ENCODE measurements at places on chromosomes 12 and 14.

DNA sequence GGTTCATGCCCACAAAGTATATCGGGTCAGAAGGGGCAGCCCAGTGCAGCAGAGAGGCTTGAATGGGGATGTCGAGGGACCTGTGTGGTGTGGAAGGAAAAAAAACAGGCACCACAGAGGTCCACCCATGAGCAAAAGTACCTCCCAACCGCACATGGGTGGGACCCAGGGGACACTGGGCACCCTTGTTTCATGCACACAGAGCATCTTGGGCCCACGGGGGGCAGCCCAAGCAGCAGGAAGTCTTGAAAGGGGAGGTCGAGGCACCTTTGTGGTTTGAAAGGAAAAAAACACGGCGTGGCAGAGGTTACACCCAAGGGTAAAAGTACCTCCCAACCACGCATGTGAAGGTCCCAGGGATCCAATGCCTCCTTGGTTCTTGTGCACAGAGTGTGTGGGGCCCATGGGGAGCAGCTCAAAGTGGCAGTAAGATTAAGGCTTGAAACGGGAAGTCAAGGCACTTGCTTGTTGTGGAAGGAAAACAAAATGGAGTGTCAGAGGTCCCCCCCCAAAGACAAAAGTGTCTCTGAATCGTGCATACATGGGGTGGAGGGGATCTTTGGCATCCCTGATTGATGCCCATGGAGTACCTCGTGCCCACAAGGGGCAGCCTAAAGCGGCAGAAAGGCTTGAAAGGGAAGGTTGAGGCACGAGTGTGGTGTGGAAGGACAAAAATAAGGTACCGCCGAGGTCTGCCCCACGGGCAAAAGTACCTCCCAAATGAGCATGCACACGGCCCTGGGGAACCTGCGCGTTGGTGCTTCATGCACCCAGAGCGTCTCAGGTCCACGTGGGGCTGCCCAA lies 575.5 kb downstream of the ALG10 start:
- no peak for DNase-seq

GRCh38 chr14:90518941-90519256 lies 122.1 kb downstream of the CALM1 start:
- DNase-seq = no peak

GRCh38 chr12:43964033-43964432 lies 128.2 kb downstream of the TMEM117 start:
- no peak for DNase-seq

DNA sequence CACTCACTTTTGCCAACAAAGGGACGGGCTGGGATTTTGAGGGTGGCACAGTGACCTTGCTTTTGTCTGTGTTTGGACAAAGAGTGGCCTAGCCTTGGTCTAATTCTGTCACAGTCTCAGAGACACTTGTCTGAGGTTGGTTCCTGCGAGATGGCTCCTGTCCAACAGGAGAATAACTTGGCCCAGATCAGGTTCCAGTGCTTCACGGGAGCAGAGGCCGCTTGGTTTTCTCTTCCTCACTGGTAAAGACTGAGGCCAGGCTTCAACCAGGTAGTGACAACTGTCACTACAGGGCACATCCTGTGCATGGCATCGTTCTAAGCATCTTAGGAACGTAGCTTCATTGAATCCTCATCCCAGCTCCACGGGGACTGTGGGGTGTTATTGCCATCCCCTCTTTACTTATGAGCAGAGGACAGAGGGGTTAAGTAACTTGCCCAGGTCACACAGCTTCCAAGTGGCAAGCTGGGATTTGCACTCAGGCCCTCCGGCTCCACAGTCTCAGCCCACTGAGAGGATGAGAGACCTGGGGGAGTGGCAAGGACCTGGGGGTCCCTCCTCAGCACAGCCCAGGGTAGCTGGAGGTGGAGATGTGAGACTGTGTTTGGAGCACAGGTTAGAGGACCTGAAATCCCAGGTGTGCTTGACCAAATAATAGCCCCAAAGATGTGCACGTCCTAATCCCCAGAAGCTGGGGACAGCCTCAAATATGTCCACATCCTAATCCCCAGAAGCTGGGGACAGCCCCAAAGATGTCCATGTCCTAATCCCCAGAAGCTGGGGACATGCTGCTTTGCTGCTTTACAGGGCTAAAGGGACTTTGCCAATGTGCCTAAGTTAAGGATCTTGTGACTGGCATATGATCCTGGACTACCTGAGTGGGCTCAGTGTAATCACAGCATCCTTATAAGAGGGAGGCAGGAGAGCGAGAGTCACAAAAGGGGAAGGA lies 179.2 kb upstream of the RTL1 start:
- DNase-seq = no peak

- DNase-seq = no peak
These were observed 143.5 kb downstream of the PAX9 start for GRCh38 chr14:36805131-36805559.

DNA sequence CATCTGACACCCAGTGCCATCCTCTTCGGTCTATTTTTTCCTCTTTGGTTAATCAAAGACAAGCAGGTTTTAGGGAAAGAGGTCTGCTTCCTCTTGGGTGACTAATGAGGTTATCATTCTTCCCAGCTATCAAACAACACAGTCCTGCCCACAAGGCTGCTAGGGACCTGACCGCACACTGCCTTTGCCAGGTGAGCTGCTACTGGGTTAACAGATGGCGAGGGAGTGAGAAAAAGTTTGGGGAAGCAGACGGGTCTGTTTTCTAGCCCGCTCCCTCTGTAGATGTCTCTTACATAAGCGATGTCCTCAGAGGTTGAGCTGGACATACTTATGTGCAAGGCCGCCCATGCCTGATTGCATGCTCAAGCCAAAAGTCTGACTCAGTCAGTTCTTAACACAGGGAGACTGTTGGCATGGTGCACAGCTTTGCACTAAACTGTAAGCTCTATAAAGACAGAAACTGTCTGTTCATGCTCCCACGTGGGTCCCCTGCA lies 94.1 kb downstream of the SLC15A4 start:
- DNase-seq = no peak

DNA sequence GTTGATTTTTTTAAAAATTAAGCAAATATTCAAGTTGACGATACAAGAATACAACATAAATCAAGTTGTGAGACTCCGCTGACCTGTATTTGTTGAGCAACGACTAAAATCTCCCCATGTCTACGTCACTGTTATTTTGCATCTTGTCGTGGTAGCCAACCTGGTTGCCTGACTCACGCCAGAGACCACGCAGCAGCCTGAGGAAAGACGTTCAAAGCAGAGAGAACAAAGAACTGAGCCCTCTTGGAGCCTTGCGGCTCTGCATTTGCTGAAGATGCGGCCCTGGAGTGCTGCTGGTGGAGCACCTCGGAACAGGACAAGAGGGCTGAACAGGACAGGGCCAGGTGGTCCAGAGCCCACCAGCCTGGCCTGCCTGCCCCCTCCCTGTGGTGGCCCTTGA lies 21.4 kb upstream of the DIO3 start:
- DNase-seq = no peak

DNA sequence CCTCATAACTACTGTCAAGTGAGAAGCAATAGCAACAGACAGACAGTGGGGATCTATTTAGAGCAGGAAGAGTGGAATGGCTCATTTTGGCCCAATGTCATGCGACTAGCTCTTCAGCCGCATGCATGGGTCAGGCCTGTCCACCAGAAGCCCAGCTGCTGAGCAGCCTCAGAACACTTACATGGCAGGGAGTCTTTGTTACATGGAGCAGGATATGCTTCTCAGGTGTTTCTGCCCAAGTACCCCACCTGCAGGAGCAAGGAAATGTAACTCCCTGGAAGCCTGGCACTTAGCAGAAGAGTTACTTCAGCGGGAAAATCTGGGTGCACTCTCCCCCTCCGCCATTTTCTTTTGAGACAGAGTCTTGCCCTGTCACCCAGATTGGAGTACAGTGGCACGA lies 73.5 kb upstream of the ARHGAP5 start:
- DNase-seq = no peak

DNA sequence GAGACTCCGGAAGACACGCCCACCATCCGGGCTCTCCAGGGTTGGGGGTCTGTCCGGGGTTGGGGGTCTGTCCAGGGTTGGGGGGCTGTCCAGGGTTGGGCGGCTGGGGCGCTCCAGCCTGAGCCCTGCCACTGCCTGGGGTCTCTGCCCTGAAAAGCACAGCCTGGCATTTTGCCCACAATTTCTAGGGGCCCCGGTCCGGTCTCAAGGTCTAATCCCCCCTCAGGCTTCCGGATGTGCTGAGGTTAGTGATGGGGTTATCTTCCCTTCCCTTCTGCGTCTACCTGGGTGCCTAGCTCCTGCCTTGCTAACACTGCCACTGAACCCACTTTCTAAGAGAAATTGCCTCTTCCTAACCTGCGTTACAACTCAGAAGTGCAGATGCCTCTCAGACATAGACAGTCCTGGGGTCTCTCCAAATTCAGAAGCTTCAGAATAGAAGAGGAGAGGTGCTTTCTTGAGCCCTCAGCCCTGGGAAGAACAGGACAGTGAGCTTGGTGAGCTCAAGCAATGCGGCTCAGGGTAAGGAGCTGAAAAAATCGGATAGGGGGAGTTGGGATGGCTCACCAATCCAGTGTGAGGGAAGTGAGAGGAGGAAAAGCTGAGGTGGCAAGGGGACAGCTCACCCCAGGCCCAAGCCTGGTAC lies 5.7 kb downstream of the LHX5 start:
- no peak for DNase-seq

GRCh38 chr12:45974171-45974719 lies 16.1 kb downstream of the SCAF11 start:
- no peak for DNase-seq

GRCh38 chr12:75951399-75952278 lies 79.9 kb downstream of the PHLDA1 start:
- no peak for DNase-seq

- no peak for DNase-seq
These were observed 58.2 kb downstream of the ESR2 start for GRCh38 chr14:64235652-64236640.

DNA sequence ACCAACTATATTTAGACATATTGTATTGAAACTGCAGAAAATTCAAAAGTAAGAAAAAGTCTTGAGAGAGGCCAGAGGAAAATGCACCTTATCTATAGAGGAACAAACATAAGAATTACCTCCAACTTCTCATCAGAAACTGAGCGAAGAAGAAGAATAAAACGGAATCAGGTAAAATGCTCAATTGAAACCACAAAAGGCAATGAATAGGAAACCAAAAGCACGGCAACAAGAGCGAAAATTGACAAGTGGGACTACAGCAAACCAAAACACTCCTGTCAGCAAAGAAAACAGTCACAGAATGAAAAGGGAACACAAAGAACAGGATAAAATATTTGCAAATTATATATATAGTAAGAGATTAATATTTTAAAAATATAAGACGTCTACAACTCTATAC lies 61.9 kb upstream of the PARP11 start:
- no peak for DNase-seq

DNA sequence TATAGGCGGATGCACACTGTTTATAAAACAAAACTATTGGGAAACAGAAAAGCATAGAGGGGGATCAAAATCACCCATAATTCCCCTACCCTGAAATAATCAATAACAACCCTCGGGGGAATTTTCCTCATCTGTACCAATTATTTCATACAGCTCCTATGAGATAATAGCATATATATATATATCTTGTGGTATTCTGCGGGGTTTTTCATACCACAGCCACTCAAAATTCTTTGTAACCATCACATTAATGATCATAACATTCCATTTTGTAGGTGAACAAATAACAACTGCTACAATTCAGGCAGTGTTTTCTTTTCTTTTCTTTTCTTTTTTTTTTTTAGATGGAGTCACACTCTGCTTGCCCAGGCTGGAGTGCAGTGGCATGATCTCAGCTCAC lies 35.3 kb downstream of the P2RX7 start:
- DNase-seq = no peak
